ENCODE measurements at places on chromosomes 3 and 15.
A peak's percentile ranks its signal among the peaks of the same experiment; 100 is the strongest.

GRCh38 chr3:67946436-67946835 lies 292.0 kb upstream of the SUCLG2 start:
- no peak for DNase-seq

- DNase-seq: no peak
Observed at GRCh38 chr3:55750525-55750924, 263.4 kb upstream of the WNT5A start.

GRCh38 chr3:158790901-158791589 lies 10.8 kb upstream of the MFSD1 start:
- DNase-seq: peak; percentile 30

GRCh38 chr3:13599887-13600450 lies 51.0 kb downstream of the FBLN2 start:
- DNase-seq: no peak

DNA sequence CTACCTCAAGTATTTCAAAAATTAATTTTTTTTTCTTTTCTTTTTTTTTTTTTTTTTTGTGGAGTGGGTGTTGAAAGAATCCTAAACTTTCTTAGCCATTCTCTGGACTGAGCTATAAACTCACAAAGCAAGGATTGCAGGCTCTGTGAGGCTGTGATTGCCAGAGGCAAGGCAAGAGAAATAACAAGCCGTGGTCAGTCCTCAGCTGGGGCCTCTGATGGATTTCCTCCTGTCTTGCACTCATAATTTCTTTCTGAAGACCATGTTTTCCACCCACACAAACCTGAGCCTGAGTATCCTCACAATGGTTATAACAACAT lies 1.3 kb downstream of the CX3CR1 start:
- no peak for DNase-seq

- DNase-seq: no peak
Observed at GRCh38 chr15:67968966-67969365, 85.1 kb upstream of the PIAS1 start.

DNA sequence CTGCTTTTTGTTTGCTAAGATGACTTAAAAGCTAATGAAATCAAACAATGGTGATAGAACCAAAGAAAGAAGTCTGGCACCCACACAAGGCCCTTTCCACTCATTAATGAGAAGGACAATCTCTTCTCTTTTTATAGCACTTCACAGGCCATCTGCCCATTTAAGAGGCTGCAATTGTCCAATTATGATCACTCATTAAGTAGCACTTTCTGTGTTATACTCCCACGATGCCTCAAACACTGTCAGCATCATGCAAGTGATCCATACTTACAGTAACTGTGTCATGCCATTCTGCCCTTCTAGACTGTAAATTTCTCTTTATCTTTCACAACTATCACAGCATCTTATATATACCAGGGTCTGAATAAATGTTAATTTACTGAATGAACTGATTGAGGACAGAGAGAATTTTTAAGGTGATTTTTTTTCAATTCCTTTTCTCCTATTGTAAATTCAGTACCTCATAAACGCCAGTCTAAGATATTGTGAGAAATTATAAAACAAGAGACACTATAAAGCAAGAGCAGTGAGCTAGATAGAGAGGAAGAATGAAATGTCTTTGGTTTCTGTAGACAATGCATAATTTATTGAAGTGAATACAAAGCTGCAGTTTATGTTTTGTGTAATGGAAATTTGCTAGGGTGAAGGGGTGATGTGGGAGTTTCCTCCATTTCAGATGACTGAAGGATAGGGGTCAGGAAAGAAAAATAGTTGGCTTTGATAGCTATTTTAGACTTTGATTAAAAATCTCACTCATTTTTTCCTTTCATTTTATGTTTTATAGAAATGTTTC lies 17.3 kb downstream of the CD200 start:
- DNase-seq: no peak

GRCh38 chr15:68635141-68635540 lies 56.3 kb downstream of the CORO2B start:
- DNase-seq: no peak

- DNase-seq: no peak
Observed at GRCh38 chr15:85379403-85380131, 836 bp upstream of the AKAP13 start.

GRCh38 chr15:45141386-45141785 lies 11.6 kb downstream of the DUOX1 start:
- DNase-seq: no peak

GRCh38 chr15:56981160-56981559 lies 62.7 kb downstream of the TCF12 start:
- no peak for DNase-seq
